ENCODE measurements at places on chromosomes 4 and X.

GRCh38 chr4:142547974-142548373 lies 298.1 kb downstream of the INPP4B start:
- no peak for DNase-seq

GRCh38 chr4:156992943-156993342 lies 21.3 kb upstream of the PDGFC start:
- no peak for DNase-seq

DNA sequence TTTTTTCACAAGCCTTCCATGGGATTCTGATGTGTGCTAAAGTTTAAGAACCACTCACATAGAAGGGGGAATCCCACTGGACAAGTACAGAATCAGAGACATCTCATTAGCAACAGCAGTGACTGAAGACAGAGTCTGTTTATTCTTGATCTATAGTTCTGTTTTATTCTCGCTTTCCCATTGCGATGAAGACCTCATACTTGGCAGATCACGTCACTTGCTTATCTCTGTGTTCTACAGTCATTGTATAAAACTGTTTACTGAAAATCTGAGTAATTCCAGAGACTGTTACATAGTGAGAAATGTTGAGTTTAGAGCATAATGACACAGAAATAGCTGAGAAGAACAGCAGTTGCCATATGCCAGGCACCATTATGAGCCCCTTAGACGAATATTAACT lies 185.5 kb downstream of the PTTG2 start:
- no peak for DNase-seq

GRCh38 chr4:109977854-109978501 lies 65.3 kb downstream of the EGF start:
- DNase-seq, result no peak

- no peak for DNase-seq
These were observed 83.0 kb upstream of the KLHL4 start for GRCh38 chrX:87434618-87435017.

GRCh38 chrX:139720136-139720535 lies 12.2 kb upstream of the MCF2 start:
- no peak for DNase-seq

- no peak for DNase-seq
These were observed 363.4 kb downstream of the TMA16 start for GRCh38 chr4:163857903-163858302.

GRCh38 chrX:151984328-151984727 lies 9.9 kb upstream of the GABRE start:
- DNase-seq, result no peak

DNA sequence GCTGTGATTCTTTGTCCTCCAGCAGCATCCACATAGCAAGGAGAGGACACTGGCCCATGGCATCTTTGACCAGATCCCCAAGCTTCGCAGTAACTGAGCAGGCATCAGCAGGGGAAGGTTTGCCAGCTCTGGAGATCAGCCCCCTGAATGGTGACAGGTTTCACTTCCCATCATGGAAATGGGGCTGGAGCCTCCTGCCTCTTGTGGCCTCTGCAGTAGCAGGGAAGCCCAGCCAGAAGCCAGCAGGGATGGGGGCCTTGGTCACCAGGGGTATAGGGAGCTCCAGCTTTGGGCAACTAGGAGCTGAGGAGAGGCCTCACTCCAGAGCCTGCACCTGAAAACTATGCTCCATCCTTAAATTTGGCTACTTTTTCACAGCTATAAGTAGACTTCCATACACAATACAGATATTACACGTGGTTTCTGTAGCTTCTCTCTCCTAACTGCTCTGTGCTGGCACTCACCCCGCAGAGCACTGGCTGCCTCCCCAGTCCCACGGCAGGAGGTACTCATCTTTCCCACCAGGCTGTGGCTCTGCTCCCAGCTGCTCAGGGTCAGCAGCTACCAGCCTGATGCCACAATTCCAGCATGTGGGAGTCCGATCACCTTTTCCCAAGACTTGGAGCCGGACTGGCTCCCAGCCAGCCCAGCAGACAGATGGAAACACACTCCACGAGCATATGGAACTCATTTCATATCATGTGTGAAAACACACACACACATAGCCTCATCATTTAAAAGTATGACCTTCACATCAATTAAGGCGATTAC lies 2.8 kb downstream of the TMEM271 start:
- no peak for DNase-seq

- DNase-seq, result no peak
These were observed 14.0 kb upstream of the CDKN2AIP start for GRCh38 chr4:183430317-183430993.

- no peak for DNase-seq
These were observed 726.7 kb downstream of the C4orf33 start for GRCh38 chr4:129822701-129823100.

DNA sequence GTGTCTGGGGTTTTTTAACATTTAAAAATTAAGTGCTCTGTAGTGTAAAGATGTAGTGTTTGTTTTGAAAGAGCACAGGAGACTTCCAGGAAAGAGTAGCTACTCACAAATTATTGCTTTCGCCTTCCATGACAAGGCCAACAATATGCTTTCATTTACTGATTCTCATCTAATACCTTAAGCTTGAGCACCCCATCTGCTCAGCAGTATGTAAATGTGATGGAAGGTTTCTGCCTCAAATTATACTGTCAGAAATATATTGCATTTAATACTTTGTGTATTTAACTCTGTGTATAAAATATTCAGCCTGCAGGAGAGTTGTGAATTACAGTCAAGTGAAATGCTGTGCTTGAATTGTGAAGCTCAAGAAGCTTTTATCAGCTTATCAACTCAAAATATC lies 296.3 kb upstream of the ATOH1 start:
- DNase-seq, result no peak

GRCh38 chr4:126859314-126859713 lies 773.4 kb upstream of the INTU start:
- DNase-seq, result no peak

GRCh38 chrX:44036336-44036735 lies 63.1 kb upstream of the NDP start:
- no peak for DNase-seq

- DNase-seq, result peak; percentile 34
These were observed 13.1 kb upstream of the G3BP2 start for GRCh38 chr4:75686346-75686745.

DNA sequence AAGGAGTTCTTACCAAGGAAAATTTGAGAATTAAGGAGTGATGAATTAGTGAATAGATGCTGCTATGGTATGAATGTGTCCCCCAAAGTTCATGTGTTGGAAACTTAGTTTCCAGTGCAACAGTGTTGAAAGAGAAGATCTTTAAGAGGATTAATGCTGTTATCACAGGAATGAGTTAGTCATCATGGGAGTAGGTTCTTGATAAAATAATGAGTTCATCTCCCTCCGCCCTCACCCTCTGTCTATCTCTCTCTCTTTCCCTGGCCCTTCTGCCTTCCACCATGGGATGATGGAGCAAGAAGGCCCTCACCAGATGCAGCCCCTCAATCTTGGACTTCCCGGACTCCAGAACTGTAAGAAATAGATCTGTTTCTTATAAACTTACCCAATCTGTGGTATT lies 38.3 kb upstream of the KLHL8 start:
- DNase-seq, result no peak

GRCh38 chr4:32145987-32146386 lies 1425.8 kb downstream of the PCDH7 start:
- DNase-seq, result no peak

GRCh38 chr4:113919611-113920010 lies 59.8 kb downstream of the ARSJ start:
- no peak for DNase-seq

DNA sequence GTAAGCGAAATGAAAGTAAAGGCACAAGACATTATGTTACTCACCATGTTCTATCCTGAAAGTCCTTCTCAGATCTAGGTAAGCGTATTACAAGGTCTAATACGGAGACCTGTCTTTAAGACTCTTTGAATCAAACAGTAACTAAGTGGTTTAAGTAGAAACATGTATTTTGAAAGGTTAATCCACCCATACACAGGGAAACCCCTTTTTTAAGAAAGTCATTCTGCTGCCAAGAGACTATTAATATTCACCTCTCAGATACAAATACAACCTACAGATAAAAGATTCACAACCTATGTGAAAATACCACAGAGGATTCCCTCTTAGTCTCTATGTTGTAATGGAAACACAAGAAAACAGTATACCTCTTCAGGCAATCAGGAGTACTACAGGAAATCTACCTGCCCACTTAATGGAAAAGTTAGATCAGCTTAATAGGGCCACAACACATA lies 63.2 kb upstream of the TNIP3 start:
- DNase-seq, result no peak

DNA sequence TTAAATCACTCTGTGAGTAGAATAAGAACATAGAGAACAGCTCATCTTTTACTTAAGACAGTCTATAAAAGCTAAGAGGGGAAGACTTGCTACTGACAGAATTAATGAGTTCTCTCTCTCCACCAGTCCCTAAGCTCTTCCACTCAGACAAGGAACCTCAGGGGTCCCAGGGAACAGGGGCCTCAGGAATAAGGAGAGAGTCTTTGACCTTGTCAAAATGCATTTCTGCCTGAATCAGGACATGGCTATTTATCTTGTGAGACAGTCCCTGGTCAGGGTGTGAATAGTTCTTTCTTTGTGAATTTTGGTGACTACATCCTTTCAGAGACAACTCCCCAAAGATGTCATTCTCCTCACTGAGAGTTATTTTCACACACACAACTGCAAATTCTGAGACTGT lies 218.7 kb upstream of the HS3ST1 start:
- DNase-seq, result no peak

DNA sequence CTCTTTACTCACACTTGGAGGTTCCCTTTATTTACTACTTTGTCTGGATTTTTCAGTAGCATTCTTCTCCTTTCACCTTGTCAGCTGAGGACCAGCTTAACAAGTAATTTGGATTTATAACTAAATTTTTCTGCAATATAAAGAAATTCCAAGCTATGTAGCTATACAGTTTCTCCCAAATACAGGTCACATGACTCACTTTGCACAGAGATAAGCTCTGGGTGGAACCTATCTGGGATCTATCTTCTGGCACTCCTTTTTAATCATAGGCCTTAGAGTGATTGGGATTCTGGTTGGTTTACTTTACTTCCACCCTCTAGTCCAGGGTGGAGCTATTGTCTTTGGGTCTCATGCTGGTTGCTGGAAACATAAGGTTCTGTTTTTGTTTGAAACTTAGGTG lies 34.9 kb upstream of the STK26 start:
- no peak for DNase-seq

- no peak for DNase-seq
These were observed 270.8 kb downstream of the BCOR start for GRCh38 chrX:39826813-39827543.

- DNase-seq, result no peak
These were observed 433.3 kb downstream of the ADAM29 start for GRCh38 chr4:175351473-175351872.

DNA sequence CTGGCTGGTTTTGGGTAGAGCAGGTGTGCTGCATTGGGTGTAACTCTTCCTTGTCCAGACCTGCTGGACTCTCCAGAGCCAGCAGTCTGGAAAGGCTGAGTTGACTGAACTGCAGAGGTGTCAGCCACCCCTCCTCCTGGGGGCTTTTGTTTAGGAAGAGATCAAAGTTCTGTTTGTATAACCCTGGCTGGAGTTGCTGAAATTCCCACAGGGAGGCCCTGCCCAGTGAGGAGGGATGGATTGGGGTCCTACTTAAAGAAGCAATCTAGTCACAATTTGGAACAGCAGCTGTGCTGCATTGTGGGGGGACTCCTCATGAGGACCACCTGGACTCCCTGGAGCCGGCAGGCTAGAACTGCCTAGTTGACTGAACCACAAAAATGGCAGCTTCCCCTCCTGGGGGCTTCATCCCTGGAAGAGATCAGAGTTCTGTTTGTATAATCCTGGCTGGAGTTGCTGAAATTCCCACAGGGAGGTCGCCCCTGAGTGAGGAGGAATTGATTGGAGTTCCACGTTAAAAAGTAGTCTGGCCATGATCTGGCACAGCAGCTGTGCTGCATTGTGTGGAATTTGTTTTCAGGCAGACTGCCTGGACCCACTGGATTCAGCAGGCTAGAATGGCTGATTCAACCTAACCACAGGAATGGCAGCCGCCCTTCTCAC lies 264.9 kb upstream of the ZC4H2 start:
- DNase-seq, result no peak

DNA sequence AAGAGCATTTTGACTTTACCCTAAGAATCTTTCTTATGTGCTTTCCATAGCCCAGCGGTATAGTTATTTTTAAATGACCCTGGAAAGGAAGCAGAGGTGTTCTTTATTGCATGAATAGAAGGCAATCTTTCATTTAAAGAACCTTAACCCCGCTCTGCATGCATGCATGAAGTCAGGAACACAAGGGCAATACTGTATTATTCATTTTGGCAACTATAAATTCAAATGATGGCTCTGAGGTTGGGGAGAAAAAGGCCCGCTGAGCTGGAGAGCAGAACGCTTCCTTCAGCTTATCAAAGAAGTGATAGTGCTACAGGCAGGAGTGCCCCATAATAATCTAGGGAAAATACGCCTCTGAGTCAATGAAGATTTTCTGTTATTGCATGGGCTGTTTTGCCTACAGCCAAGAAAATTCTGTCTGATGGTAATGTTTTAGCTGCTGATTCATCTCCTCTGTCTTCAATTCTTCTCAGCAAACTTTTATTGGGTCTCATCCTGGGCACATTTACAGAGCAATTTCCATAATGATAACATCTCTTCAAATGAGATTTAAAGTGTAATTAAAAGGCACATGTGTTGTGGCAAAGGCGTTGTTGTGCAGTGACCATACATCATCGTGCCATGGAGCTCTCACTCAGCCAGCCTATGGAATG lies 452.2 kb upstream of the FTHL17 start:
- no peak for DNase-seq

DNA sequence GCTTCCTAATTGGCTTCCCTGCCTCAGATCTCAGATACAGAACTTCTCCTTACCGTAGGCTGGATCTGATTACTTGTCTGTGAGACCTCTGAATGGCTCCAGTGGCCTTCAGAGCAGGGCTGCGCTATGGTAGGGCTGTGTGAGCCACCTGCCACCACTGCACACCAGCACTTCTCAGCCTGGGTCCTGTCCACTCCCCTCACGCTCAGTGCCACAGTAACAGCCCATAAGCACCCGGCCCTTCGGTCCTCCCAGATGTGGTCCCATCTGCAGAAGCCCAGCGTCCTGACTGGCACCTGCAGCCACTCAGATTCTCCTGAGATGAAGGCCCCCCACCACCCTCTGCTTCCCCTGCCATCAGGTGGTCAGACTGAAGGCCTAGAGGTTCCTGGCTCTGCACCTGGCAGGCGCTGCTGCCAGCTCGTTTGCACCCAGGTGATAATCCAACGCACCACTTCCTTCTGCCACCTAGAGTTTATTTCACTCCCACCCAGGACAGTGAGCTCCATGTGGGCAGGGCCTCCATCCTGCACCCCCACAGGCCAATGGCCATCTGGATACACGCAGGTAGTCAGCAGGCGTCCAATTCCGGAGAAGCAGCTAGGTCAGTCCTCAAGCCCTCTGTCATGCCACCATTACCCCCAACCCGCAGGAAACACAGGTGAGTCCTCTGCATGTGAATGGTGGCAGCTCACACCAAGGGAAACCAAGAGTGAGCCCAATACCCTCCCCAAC lies 5.4 kb downstream of the WDR1 start:
- no peak for DNase-seq

GRCh38 chr4:36771411-36772153 lies 473.0 kb upstream of the NWD2 start:
- DNase-seq, result no peak

- DNase-seq, result no peak
These were observed 157.1 kb downstream of the VEGFC start for GRCh38 chr4:176635372-176636261.

- DNase-seq, result no peak
These were observed 4.3 kb downstream of the CXCL9 start for GRCh38 chr4:76003035-76003434.

GRCh38 chrX:79366873-79367749 lies at the start of gene ITM2A:
Gene ITM2A, minus strand, starts transcription at chrX:79367334. Its CDS starts 119 bp downstream, at chrX:79367215.
- DNase-seq, result peak; percentile 24
